Stimulated activated CD4-positive, alpha-beta T cell treated with anti-CD3 and anti-CD28 coated beads, Interleukin-12 subunit alpha, Interleukin-12 subunit beta, amount 100 ng/mL, for 24 hours (primary cell): ENCODE measurements at places on chromosomes 6 and 20.

DNA sequence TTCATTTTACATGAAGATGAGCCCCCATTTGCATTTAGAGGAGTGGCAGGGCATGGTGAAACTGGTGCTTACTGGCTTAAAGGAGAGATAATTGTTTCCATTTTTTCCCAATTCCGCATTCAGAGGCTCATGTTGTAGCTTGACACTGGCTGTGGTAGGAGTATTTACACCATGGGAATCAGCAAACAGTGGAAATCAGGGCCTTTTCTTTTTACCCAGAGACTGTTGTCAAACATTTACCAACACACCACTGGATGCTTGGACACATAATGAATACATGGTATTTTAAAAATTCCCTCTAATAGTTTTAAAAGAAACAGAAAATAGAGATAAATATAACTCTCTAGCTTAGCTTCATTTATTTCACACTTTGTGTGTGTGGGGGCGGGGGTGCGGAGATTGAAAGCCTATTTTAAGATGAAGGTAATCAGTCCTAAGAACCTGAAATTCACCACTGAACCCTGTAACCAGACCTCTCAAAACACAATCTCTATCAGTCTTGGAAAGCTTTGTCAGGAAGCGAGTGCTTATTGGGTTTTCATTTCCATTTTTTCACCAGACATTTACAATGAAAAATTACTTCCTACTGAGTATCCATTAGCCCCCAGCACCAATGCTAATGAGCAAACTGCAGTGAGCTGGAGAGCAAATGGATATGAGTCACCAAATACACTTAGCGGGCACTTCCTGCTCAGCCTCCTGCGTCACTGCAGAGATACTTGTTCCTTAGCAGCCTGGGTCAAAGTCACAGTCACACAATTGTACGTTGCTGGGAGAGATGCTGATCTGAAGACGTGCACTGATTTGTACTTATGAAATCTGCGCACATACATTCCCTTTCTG lies 532.0 kb downstream of the BCKDHB start:
- no peak for DNase-seq

- DNase-seq: no peak
Observed at GRCh38 chr6:168774381-168774780, 333.4 kb downstream of the SMOC2 start.

DNA sequence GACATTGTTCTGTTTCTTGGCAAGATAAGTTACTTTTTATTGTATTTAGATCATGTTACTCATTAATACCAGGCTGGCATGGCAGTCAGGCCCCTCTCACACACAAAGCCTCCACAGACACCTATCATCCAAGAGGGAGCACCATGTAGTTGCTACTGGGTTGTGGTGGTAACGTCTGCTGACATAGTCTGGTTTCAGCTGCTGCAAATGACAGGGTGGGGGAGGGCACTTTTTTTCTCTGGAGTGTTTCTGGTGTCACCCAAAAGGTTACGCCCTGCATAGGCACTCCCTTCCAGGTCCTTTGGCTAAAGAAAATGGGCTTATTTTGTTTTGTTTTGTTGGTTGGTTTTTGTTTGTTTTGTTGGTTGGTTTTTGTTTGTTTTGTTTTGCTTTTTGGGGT lies 236.4 kb upstream of the RIMS1 start:
- no peak for DNase-seq

DNA sequence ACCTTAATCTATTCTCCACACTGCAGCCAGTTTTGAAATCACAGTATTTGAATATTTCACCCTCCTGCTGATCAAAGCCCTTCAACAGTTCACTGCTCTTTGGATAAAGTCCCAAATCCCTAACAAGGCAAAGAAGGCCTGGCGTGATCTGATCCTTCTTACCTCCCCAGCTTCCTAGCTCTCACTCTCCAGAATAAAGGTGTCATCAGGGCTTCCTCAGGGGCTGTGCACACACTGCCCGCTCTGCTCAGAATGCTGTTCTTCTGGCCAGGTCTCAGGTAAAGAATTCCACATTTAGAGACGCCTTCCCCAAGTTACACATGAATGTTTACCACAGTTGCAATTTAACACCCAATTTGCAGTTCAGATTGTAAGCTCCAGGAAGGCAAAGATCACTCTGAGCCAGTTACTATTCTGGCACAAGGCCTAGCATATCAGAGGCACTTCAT lies 58.9 kb upstream of the MCM9 start:
- no peak for DNase-seq

DNA sequence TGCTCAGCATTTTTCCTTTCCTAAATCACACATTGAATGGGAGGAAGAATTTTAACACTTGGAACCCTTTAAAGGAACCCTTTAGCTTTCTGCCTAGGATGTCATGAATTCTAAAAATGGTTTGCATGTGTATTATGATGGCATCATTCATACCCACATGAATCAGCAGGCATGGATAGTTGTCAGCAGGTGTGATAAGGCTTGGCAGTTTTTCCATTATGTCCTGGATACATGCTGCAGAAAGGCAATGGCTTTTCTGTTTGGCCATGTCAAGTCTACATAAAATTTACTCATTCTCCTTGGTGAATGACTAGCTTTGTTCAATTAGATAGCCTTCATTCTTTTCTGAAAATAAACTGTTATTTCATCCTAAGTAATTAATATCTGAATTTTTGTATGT lies 353.7 kb downstream of the GRIK2 start:
- no peak for DNase-seq

GRCh38 chr6:90186637-90187371 lies 109.8 kb downstream of the BACH2 start:
- DNase-seq: no peak

DNA sequence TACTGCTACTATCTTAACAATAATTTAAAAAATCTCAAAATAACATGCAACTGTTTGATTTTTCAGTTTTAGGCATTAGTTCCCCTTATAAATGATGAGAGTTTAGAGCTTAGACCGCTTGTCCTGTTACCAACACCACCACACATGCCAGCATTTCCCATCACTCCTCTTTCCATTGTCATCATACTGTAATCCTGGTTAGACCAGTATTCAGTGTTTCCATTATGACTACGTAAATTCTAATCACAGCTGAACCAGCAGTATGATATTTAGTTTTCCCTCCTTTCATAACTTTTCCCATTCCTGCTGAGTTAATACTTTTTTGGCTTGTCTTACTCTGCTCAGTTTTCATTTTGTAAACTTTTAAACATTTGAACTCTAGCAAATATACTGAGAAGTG lies 12.2 kb upstream of the TBC1D20 start:
- no peak for DNase-seq

- DNase-seq: no peak
Observed at GRCh38 chr20:4728120-4728760, 6.5 kb downstream of the PRND start.

GRCh38 chr6:1624851-1625781 lies 15.4 kb downstream of the FOXC1 start:
- DNase-seq: no peak

DNA sequence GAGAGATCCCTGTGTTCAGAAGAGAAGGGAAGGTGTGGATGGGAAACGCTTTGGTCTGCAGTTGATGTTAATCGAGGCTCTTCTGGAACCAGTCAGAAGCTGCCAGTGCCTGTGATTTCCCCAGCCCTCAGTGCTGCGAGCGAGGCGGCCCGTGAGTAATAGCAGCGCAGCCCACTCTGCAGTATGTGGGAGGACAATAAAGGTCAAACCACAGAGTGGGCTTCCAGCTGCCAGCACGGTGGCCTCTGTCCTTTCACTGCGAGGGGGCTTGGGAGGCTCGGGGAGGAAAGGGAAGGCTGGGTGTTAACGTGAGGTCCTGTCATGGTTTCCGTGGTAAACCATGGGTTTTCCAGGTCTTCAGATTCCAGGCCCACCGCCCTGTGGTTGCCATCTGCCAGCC lies 32.3 kb upstream of the TAGAP start:
- DNase-seq: no peak

- no peak for DNase-seq
Observed at GRCh38 chr6:131096786-131097185, 33.7 kb upstream of the EPB41L2 start.

DNA sequence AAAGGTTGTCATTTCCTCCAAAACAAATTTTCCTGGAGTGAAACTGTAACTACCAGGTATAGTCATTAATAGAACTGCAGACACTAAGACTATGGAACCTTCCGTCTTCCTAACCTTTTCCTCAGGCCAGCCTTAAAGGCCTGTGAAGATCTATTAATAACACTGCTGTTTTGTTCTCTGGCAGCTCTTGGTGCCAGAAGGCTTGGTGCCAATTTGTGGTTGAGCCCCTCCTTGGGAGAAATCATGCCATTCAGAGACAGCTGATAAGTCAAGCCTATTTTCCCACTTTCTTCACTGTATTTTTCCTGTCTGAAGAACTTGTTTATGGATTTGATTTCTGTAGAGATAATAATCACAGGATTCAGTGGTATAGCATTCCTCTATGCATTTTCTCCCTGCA lies 64.8 kb downstream of the HCRTR2 start:
- no peak for DNase-seq

GRCh38 chr6:39362487-39362865 lies 40.0 kb upstream of the KCNK16 start:
- DNase-seq: no peak

GRCh38 chr6:107434812-107435211 lies 24.6 kb downstream of the PDSS2 start:
- no peak for DNase-seq

- DNase-seq: no peak
Observed at GRCh38 chr6:166423051-166423745, 40.5 kb upstream of the MPC1 start.

DNA sequence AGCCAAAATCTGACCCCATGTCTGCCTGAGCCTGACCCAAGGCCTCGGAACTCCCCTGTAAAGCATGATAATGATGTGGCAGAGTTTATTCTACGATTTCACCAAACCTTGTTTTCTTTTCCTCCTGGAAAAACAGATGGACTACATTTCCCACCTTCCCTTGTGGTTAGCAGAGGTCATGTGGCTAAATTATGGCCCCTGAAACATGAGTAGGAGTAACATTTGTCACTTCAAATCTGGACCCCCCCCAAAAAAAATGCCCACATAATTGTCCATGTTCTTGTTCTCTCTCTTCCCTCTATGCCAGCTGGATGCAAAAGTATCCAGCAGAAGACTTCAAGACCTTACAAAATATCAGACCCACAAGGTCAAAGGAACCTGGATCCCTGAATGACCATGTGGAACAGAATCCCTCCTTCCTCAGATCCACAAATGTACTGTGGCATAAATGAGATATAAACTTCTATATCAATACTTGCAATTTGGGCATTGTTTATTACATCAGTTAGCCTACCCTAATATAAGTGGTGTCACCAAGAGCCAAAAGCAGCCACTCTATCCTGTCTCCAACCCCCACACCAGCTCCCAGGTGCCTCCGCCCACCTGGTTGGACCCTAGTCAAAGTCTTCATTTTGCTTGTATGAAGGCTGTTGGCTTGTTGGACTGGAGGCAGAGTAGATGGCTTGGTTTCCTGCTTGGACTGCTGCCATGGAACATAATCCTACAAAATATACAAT lies 1.4 kb downstream of the C20orf96 start:
- no peak for DNase-seq

GRCh38 chr6:78709021-78709420 lies 158.3 kb upstream of the IRAK1BP1 start:
- DNase-seq: no peak

DNA sequence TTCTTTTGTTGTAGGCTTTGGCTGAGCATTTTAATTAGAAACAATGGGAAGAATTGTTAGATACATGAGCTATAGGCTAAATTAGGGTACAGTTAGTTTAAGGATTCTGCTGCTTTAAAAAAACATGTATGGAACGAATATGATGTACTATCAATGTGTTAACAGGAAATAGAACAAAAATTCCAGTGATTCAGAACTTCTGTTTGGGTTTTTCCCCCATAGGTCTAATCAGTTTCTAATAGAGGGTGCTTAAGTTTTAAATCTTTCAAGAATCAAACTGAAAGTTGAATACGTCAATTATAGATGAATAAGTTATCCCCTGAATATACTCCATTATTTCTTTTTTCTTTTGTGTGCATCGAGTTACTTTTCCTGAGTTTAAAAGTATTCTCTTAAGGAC lies 1.9 kb downstream of the TAB2 start:
- DNase-seq: no peak

GRCh38 chr6:35300848-35301247 lies 3.2 kb downstream of the DEF6 start:
- no peak for DNase-seq

- DNase-seq: no peak
Observed at GRCh38 chr6:108748055-108748454, 100.2 kb upstream of the ARMC2 start.

DNA sequence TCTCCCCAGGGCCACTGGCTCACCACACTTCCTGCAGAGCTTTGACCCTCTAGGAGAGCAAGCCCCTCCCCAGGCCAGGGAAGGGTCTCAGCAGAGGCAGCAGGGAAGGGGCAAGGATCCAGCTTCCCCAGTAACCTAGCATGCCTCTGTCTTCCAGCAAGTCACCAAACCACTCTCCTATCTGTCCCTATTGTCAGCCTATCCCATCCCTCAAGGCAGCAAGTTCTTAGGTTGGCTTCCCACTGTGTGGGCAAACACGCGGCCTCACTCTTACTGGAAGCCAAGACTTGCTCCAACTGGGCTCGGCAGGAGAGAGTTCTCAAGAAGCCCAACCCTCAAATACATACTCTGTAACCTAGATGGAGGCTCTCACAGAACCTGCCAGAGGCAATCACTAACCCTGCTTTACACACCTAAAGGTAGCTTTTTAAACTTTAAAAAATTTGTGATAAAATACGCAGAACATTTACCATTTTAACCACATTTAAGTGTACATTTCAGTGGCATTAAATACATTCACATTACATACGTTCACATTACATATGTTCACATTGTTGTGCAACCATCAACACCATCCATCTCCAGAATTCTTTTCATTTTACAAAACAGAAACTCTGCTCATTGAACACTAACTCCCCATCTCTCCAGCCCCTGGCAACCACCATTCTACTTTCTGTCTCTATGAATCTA lies 58.5 kb downstream of the MRPL14 start:
- DNase-seq: no peak

DNA sequence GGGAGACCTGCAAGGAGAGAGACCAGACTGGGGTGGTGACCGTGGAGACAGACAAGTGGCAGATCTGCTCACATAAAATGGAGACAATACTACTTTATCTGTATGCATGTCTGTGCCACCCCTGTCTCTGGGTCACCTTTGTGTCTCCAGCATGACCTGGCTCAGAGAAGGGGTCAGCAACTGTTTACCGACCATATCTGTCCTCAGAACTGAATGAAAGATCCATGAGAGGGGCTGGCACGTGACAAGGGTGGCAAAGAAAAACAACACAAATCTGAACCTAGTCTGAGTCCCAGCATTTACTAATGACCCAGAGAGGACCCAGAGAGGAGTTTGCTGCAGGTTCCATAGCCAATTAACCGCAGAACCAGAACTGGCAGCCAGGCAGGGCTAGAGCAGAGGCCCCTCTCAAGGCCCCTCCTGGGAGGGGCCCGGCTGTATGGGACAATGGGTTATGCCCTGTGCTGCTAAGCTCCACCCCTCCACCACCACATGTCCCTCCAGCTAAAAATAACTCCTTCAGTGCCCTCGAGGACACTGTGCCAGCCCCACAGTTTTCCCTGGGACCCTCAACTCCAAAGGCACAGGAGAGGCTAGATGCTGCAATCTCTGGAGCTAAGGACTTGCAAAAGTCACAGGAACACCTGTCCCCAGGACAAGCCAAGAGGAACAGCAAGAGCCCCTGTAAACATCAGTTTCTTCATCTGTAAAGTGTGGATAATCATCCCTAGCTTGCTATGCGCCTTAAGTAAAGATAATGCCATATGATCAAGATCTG lies 2.2 kb downstream of the AHCY start:
- DNase-seq: no peak

- DNase-seq: no peak
Observed at GRCh38 chr6:11752360-11752759, 26.2 kb downstream of the ADTRP start.
